ENCODE measurements at places on chromosomes 5 and 9.
A peak's percentile ranks its signal among the peaks of the same experiment; 100 is the strongest.

DNA sequence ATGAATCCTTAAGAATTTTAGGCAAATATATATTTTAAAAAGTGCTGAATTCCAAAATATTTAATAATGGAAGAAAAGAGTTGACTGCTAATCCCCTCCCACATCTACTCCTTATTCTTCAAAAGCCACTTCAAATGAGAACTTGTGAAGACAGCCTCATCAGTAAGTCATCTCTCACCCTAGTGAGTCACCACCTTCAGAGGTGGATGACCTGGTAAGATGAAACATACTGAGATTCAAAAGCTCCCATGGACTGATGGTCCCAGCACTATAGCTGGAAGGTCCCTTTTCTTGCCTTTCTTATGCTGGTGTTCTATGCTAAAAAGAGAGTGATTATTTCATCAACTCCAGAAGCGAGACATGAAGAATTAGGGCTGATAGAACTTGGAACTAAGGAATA is 37.8 kb upstream of the SPDL1 start:
- DNase-seq, result no peak

DNA sequence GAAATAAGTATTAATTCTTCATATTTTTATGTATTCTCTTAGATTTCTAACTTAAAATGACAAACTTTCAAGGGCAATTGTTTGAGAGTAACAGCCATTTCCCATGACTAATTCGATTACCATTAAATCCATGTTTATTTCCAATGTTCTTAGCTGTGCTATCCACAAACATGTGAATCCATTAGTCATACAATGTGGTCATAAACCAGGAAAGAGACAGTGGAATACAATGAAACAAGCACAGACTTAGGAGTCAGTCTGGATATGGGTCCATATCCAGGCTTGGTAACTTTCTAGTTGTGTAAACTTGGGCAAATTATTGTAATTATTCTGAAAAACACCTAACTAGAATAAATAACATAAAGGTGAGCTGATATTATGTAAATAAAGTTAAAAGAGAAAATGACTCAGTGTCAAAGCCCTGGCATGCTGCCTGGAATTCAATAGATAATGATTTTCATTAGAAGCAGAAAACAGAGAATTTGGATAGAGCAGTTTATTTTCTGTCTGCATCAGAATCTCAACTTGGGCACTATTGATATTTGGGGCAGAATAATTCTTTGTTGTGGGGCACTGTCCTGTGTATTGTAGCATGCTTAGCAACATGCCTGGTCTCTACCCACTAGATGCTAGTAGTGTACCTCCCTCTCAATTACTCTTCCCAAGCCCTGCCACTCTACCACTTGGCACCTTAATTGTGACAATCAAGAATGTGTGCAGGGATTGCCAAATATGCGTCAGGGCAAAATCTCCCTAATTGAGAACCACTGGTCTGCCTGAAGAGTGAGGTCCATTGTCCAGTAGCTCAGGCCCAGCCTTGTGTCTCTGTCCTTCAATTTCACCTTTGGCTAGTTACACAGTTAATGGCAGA is 44.7 kb upstream of the SLC27A6 start:
- DNase-seq, result no peak

DNA sequence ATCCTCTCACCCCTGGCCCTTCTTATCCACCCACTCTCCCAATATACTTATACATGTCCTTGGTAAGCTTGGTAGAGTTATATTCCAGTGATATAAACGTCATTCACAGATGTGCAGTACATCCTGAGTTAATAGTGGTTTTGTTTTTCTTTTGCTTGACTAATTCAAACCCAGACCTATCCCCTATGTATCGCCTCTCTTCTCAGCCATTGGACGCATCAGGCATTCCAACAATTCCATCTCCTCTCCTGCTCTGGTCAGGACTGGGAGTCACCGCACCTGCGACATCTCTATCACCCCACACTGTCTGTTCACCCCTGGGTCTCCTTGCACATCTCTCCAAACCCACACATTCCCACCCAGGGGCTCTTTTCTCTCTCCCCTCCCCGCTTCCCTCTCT is 21.9 kb upstream of the IRX2 start:
- no peak for DNase-seq

GRCh38 chr9:90521811-90522570 is 120.6 kb downstream of the DIRAS2 start:
- DNase-seq, result no peak

GRCh38 chr9:115398996-115399395 is 281.0 kb upstream of the TNC start:
- DNase-seq, result no peak

DNA sequence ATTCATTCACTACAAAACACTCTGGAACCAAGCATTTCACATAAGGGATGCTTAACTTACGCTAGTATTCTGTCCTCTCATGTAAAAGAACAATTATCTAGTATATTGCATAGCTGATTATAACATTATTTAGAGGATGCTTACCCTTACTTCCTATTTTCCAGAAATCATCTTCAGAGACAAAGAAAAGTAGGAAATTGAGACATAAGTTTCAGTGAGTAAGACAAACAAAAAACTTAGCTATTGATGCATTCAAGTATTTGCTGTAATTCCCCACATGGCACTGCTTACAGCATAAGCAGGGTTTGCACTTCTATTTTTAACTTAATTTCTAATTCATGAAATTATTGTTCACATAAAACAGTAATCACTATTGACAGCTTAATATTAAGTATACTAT is 104.8 kb upstream of the SREK1 start:
- no peak for DNase-seq

GRCh38 chr5:55070968-55071367 is 31.5 kb upstream of the GZMA start:
- no peak for DNase-seq

- peak; percentile 46 for DNase-seq
Observed at GRCh38 chr9:128033609-128034008, 33.5 kb downstream of the NAIF1 start.

- DNase-seq, result no peak
Observed at GRCh38 chr5:98248949-98249348, 524.5 kb upstream of the RGMB start.

- DNase-seq, result no peak
Observed at GRCh38 chr5:34718516-34718915, 62.4 kb downstream of the RAI14 start.

GRCh38 chr9:84858364-84858763 is 188.8 kb downstream of the NTRK2 start:
- DNase-seq, result no peak

DNA sequence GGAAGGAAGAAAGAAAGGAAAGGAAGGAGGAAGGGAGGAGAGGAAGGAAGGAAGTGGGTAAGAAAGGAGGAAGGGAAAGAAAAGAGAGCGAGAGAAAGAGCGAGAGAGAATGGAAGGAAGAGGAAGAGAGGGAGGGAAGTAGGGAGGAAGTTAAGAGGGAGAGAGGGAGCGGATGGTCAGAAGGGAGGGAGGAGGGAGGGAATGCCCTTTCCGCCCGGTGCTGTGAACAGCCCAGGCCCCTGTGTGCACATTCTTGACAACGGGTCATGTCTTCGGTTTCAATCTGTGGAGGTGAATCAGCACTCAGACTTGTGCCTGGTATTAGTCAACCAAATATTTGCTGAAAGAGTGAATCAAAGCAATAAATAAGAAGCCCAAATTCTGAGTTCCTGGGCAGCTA is 39.2 kb downstream of the PRUNE2 start:
- DNase-seq, result no peak

GRCh38 chr5:96875791-96876291 is 459 bp upstream of the ERAP2 start:
- DNase-seq, result peak; percentile 33

GRCh38 chr5:158780656-158781237 is 319.0 kb downstream of the EBF1 start:
- no peak for DNase-seq

DNA sequence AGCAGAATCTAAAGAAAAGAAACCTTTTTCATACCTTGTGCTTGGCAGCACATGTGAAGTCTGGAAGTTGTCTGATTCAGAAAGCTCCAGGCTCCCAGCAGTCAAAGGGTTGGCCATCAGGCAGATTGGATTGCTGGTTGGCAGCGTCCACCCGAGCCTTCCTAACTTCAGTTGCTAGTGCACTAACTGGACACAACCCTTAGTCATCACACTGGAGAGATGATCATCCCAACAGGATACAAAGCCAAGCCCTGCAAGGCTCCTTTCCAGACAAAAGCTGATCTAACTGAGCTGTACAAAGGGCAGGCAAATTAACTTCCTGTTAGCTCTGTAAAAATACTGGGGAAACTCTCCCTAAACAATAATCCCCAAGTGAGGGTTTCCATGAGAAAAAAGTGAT is 185.6 kb downstream of the SNX18 start:
- DNase-seq, result no peak

- DNase-seq, result no peak
Observed at GRCh38 chr9:125910286-125910685, 163.1 kb downstream of the PBX3 start.

DNA sequence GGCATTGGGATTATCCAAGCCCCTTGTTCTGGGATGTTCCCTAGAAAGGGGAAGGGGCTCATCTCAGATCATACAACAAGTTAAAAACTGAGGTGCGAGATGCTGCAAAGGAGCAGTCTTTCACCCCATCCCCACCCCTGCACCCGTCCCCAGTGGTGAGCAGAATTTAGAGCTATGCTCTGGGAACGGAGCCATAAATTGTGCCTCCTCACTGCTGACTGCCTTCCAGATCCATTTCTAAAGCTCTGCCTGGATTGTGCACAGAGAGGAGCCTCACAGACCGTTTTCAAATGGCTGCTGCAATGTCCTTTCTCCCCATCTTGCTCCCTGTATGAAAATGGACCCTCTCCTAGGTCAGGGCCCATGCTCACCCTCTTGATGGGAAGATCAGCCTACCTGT is 8.3 kb downstream of the SLC25A48 start:
- DNase-seq, result no peak

DNA sequence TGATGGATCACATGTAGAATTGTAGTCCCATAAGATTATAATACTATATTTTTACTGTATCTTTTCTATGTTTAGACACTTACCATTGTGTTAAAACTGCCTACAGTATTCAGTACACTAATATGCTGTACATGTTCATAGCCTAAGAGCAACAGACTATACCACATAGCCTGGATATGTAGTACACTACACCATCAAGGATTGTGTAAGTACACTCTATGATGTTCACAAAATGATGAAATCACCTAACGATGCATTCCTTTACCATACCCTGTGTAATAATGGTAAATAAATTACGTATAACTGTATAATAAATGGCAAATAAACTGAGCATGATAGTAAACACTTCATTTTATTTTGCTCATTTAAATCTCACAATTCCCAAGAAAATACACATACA is 60.3 kb downstream of the RICTOR start:
- DNase-seq, result no peak

GRCh38 chr5:39876146-39876545 is 451.4 kb upstream of the DAB2 start:
- no peak for DNase-seq

- DNase-seq, result no peak
Observed at GRCh38 chr9:38048316-38048969, 20.6 kb downstream of the SHB start.

- DNase-seq, result no peak
Observed at GRCh38 chr5:395156-395920, 47.6 kb upstream of the EXOC3 start.

- DNase-seq, result no peak
Observed at GRCh38 chr9:114641967-114642366, 15.6 kb downstream of the TEX53 start.

- peak; percentile 59 for DNase-seq
Observed at GRCh38 chr9:122991370-122991830, 42.1 kb upstream of the GPR21 start.

- DNase-seq, result no peak
Observed at GRCh38 chr5:142324136-142324870, 518 bp downstream of the SPRY4 start.

GRCh38 chr5:143061161-143061945 is 291.2 kb downstream of the ARHGAP26 start:
- no peak for DNase-seq

GRCh38 chr5:155290937-155291336 is 277.4 kb downstream of the KIF4B start:
- no peak for DNase-seq

GRCh38 chr5:87210743-87211142 is 56.9 kb upstream of the RASA1 start:
- no peak for DNase-seq

DNA sequence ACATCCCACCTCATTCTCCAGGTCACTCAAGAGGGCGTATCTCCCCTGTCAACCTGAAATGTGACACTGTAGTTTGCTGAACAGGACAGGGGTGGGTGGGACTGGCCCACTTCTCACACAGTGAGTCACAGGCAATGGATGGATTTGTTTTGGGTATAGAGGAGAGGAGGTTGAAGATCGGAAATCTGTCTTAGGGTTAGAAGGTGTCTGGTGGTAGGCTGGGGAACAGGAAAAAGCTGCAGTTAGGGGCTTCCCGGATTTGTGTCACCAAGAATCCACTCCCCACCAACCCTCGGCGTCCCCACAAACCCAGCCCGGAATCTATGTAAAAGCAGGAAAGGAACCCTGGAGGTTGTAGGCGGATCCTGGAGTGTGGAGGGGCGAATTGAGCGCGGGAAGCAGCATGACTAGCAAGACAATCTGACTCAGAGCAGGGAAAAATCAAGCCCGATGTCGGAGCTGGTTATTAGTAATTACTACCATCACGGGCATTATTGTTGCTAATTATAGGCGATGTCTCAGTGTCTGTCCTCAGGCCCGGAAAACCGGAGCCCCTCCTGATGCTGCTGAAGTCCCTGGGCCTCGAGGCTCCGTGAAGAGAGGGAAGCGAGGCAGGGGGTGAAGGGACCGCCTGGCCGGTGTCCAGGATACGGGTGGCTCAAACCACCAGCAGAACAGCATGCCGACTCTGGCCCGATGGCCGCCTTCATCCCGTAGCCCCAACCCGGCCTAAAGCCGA is 1.7 kb upstream of the IRX1 start:
- DNase-seq, result no peak

GRCh38 chr5:171315386-171315891 is 6.4 kb downstream of the TLX3 start:
- no peak for DNase-seq
